Panc1 (cell line): ENCODE measurements at places on chromosomes 3 and 15.

DNA sequence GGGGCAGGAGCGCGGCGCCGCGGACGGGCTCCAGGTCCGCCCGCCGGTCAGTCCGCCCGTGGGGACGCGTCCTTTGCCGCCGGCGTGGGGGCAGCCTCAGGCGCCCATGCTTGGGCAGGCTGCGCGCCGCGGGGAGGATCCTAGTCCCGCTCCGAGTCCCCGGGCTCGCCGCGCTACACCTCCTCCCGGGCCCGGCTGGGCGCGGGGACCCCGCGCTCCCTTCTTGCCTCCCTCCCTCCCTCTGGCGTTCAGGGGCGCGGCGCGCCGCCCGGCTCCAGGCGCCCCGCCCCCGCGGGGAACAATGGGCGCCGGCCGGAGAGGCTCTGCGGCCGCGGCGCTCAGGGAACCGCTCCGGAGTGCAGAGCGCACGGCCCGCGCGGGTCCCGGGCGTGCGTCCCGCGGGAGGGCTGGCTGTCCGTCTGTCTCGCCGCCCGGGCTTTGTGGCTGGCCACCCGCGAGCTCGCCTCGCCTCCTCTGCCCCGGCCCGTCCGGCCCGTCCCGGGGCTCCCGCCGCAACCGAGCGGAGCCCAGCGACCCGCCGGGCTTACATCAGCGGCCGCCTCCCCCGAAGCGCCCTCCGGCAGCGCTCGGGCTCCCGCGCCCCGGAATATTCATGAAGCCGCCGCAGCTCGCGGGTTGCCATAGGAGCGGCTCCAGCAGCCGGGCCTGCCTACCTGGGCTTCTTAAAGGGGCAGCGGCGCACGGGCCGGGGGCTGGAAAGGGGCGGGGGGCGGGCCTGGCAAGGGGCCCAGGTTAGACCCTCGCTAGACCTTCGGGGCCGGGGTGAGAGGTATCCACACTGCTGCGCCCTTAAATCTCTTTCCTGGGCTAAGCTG, at the start of gene HCN4:
Gene HCN4 (minus strand): TSS at position 658 of the 836 bp plus-strand sequence. CDS start 688 bp downstream, outside the sequence.
- DNase-seq = no peak

GRCh38 chr15:29935296-29936004, 113.2 kb upstream of the TJP1 start:
- no peak for DNase-seq

GRCh38 chr3:148955544-148956346, 35.6 kb upstream of the GYG1 start:
- DNase-seq = no peak

GRCh38 chr3:146326875-146327543, 76.1 kb upstream of the PLSCR4 start:
- DNase-seq = peak; percentile 25

DNA sequence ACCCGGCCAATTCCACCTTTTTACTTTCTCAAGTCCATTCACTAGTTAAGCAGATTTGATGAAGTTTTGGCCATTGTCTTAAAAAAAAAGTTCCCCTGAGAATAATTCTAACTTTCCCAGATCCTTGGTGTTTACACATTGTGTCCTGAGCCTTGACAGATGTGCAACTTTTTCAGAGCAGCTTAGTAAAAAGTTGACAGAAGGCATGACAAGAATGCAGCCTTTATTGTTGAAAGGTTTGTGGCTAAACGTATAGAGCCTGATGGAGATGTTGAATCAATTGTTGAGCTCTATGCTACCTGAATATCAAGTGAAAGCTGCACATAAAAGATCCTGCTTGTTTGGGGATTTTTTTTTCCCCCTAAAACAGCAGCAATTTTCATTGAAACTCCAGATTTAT, 75.3 kb upstream of the CMTM7 start:
- DNase-seq = no peak

GRCh38 chr3:65466300-65466988, 572.3 kb downstream of the MAGI1 start:
- DNase-seq = no peak

DNA sequence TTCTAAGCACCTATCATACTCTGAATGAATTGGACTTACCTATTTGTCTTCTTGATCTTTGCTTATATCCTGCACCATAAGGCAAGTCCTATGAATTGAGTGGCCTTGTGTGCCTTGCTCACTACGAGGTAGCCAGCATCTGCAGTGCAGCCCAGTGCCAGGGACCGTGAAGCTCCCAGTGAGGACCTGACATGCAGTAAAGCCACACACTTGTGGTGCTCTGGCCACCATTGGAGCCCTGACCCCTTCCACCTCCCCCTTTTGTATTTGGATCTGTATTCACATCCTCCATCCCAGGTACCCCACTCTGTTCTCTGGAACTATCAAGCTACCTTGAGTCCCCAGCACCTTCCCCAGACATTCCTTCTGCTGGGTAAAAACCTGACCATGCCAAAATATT, 52.1 kb downstream of the BSN start:
- no peak for DNase-seq

DNA sequence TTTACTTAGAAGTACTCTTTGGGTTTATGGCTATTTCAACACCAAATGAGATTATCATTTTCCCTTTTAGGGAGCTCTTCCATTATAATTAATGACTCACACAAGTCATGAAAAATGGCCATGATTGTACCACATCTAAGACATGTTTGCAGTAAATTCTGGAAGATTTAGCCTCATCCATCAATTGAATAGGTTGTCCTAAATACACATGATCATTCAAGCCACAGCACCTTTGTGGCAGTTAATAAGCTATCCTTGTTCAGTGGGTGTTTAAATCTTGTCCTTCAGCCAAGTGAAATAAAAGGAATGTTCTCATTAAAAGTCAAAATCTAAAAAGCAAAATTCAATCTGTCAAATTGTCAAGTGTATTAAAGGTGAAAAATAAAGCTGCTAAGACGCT, 237.5 kb downstream of the ZPLD1 start:
- no peak for DNase-seq

DNA sequence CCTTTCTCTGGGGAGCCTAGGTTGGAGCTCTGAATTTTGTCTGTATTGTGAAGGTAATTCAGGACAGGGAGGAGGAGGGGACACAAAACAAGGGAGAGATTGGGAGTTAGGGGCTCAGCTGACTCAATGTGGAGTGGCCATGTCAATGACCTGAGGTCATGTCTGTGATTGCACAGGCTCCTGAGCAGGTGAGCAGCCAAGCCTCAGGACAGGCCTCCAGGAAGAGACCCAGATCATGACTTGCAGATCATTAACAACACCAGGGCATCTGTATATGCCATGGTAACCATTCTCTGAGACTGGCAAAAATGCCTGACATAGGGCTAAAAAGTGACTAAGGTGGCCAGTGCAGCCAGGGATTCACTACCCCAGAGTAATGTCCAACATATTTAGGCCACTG, 20.9 kb downstream of the ERICH6 start:
- DNase-seq = no peak

DNA sequence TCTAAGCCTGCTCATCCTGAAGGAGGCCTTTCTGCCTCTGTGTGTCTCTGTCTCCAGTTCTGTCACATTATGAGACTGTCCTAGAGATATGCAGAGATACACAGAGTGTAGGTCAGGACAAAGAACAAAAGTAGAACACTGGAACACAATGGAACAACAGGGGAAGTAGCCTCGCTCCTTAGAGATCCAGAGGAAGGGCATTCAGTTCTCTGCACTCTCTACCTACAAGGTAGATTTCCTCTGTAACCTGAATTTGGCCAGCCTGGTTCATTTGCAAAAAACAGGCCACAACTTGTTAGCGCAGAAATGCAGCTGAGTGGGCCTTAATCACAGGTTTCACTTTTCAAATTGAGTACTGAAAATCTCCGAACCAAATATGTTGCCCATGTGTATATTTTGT, 19.4 kb downstream of the NEK10 start:
- DNase-seq = no peak

- DNase-seq = no peak
These were observed 543.1 kb downstream of the NTRK3 start for GRCh38 chr15:87713475-87713879.

DNA sequence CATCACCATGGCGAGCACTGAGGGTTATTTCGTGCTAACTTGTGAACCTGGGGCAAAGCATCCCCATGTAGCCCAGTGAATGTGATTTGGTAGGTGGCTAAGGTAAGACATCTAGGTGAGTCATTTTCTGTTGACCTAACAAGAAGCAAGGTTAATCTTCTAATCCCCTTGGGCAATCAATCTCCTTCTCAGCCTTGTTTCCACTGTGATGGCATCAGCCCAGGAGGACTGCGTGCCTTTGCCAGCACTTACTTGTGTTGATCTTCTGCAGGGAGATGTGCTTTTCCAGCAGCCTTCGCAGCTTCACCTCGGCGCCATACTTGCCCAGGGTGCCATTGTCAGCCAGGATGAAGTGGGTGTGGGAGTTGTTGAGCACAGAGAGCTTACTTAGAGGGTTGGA, 35.7 kb downstream of the TRPM1 start:
- no peak for DNase-seq
